Stimulated activated CD4-positive, alpha-beta T cell treated with anti-CD3 and anti-CD28 coated beads, Interleukin-12 subunit alpha, Interleukin-12 subunit beta, amount 100 ng/mL, for 24 hours (primary cell): ENCODE measurements at places on chromosomes 5 and 9.

DNA sequence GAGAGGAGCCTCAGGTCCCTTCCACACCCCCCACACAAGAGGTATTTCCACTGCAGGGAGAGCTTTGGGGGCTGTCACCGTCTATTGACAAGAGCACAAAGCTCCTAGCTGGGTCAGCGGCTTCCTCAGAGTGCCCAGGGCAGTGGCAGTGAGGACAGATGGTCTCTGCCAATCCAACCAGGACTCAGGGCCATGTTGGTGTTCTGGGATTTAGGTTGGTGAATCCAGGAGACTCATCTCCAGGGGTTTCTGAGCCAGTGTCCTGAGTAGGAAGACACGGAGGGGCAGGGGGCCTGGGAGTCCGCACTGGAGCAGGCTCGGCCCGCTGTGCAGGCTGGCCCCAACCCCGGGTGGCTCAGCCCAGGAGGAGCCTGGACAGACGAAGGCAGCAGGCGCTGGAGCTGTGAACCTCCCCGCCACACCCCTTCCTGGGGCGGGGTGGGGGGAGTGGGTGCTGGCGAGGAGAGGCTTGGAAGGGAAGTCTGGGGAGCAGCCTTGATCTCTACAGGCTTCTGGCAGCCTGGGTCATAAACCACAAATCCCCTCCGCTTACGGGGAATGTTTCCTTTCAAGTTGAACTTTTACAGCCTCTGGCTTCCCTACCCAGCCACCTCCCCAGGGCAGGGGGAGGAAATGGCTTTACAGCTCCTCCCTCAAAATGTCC, 19.6 kb downstream of the CRB2 start:
- no peak for DNase-seq

DNA sequence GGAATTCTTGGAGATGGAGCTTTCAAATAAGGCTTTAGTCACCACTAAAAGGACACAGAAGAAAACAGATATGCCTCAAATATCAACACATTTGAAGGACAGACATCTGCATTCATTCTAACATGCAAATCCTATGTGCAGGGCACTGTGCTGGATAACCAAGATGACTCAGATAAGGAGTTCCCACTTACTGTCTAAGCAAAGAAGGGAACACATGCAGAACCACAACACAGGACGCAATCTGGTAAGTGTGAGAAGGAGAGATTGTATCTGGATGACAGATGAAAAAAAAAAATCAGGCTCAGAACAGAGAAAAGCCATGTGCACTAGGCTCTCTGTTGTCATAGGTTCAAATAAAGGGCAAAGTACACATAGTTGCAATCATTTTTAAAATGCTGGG, 42.5 kb downstream of the ELAVL2 start:
- DNase-seq = no peak

DNA sequence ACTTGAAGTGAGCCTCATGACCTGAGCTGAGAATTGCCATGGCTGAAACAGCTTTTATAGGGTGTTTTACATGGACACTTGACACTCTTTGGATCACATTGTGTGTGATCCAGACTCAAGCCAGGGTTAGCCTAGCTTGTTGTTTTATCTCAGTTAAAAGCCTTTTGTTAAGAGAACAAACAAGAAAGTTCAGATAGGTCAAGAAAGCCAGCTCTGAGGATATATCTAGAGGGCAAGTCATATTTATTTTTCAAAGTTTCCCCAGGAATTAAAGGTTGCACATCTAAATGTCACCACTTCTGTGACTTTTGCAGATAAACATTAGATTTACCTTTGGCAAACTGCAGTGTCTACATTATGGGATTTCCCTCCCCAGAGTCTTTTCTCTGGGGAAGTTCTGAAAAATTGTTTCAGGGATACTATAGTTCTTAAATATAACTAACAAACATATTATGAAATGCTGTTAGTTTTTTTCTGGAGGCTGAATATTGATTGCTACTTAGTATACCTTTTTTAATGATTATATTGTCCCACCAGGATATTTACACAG, 134.5 kb downstream of the C9orf152 start:
- DNase-seq = no peak

- DNase-seq = no peak
These were observed 21.8 kb downstream of the SLC35D2 start for GRCh38 chr9:96361668-96362067.

- no peak for DNase-seq
These were observed 52.8 kb upstream of the RPL26L1 start for GRCh38 chr5:172906436-172906835.

DNA sequence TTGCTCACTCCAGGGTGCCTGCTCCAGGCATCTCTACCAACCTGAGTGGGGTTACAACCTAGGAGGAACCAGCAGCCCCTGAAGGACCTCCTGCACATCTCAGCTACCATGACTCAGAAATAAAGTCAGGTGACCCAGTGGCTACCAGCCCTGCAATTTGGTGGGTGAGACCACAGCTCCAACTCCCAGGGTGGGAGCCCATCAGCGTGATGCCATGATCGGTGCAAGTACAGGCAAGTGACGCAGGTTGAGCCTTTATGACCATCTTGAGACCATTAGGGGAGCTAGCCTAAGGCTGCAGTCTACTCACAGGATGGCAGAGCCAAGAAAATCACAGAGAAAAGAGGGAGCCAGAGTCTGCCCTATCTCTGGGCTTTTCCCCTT, 8.6 kb downstream of the SEPTIN8 start:
- DNase-seq = no peak

GRCh38 chr5:13993926-13994325, 49.4 kb upstream of the DNAH5 start:
- no peak for DNase-seq

DNA sequence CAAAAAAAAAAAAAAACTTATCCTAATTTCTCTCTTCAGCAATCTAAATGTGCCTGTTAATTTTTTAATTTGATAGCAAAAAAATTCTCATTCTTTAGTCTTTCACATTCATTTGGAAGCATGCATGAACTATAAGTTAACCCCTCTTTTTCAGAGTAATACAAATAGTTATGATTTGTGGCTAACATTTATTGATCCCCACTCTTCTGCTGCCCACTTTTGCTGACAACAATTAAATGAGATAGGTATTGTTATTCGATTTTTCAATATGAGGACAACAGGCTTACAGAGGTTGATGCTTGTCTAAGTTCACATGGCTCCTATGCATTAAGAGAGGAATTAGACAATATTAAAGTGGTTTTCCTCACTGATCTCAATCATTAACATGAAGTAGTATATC, 2.9 kb upstream of the NR3C1 start:
- no peak for DNase-seq

DNA sequence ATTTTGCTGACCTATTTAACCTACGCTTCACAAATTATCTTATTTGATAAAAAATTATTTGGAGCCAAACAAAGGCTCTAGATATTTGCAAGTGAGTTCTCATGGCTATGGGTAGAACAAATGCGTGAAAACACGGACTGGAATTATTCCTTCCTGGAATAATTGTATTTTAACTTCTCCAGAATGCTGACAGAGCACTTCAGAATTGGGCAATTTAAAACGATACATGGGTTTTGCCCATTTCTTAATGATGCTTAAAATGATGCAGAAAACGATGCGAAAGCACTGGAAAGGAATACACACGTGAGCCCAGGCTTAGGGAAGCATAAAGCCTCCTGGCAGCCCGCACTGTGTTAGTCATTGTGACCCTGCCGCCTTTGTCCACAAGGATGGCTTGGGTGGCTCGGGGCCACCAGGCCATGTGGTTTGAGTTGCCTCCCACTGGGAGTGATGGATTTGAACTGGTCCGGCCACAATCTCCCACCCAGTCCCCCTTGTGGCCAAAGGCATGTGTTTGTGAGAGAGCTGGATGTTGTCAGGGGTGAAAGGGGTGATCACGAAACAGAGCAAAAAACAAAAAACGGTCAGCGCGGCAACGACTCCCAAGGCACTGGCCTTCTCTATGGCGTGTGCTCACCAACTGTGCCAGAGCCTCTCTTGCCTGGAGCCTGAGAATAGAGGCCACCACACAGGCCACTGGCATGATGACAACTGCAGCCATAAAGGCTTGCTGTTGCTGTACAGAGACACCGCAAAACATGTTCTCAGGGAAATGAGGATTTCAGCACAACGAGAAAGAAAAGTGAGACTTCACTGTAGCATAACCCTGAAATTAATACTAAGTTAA, 234.2 kb upstream of the ADAMTS16 start:
- no peak for DNase-seq

GRCh38 chr9:9538356-9538755, 1074.4 kb downstream of the PTPRD start:
- DNase-seq = no peak

DNA sequence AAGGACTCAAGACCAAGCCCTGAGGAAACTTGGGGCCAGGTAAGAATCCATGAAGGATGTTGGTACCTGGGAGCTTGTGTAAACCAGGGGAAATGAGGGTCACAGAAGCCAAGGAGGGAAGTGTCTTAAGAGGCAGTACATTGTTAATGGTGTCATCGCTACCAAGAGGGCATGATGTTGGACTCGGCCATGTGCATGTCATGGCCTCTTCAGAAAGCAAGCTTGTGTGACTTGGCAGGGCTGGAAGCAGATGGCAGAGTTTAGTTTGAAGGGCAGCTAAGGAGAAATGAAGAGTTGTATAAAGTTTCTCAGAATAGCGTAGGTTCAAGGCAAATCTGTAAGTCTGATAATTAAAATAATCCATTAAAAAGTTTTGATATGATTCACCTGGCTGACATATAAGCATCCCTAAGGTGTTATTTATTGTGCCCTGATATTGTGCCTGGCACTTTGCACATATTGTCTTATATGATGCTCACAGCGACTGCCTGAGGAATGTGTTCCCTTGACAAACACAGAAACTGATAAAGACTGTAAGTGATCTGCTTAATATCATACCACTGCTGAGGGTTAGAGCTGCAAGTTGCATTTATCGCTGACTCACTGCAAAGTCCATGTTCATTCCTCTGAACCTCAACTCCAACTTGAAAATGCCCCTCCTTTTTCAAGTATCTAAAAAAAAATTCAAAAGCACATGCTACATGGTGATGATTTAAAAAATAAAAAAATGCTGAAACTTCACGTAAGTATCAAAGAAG, 81.3 kb upstream of the PTPN3 start:
- DNase-seq = no peak

- DNase-seq = no peak
These were observed 15.9 kb upstream of the RPL26L1 start for GRCh38 chr5:172943283-172943841.

- DNase-seq = no peak
These were observed 16.3 kb upstream of the LAMC3 start for GRCh38 chr9:130992682-130993032.

DNA sequence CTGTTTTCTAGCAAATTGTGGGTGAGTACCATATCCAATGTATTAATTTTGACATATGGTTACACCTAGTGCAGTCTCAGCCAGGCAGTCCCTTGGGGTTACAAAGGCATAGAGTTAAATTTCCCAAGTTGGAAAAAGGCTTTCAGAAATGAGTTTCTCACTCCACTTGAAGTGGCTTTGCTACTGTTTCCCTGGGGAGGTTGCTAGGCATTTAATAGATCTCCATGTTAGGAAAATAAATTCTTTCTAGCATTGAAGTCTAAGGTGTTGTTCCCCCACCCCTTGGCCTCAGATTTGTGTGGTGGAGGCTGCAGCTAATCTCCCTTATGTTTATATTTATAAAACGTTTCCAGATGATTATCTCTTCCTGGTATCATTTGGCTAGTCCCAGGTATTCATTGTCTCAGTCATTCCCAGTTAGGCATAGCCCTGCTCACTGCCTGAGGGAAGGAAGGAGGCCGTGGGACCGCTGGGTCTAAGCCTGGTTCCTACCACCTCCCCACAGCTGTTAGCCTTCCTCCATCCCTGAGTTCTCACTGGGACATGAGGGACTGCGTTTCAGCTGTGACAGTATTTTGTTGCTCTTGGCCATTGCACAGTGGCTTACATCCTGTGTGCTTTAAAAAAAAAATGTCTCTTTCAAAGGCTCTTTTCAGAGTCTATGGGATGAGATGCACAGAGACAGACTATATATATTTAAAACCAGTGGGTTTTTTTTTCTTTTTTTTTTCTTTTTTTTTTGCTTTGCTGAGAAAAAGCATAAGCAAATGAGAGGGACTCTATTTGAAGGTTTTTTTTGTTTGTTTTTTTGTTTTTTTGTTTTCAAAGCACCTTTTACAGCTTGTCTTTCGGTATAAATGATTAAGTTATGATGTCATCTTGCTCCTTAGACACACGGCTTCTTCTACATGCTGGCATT, 121.5 kb downstream of the MAST4 start:
- no peak for DNase-seq

DNA sequence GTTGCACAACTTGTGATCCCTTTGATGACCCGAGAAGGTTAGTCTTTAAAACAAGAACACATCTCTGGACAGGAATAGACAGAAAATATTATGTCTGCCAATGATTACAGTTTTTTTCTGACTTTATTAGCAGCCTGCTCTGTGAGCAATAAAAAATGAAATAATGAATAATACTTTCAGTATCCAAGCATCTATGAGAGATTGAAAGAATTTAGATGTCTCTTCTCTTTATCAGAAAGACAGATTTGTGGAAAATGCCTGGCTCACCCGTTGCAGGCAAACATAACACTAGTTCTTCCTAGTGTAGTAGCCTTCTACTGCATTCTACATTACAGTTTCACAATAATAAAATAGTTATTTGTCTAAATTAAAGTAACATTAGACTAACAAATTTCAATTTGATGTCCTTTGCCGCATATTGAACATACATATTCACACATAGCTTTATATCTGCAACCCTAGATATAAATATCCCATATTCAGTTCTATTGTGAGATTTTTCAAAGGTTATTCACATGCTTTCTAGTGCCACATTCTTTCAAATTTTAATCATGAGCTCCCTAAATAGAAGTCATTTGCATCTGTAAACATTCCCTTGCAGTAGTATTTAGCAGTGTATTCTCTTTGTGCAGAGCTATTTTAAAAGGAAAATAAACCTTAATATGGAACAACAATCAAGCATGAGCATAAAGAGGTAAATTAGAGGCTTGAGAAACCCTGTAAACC, 267.3 kb downstream of the EFNA5 start:
- no peak for DNase-seq

GRCh38 chr9:84486663-84487062, 146.1 kb upstream of the SLC28A3 start:
- DNase-seq = no peak

GRCh38 chr5:163889369-163889768, 383.9 kb downstream of the MAT2B start:
- no peak for DNase-seq

DNA sequence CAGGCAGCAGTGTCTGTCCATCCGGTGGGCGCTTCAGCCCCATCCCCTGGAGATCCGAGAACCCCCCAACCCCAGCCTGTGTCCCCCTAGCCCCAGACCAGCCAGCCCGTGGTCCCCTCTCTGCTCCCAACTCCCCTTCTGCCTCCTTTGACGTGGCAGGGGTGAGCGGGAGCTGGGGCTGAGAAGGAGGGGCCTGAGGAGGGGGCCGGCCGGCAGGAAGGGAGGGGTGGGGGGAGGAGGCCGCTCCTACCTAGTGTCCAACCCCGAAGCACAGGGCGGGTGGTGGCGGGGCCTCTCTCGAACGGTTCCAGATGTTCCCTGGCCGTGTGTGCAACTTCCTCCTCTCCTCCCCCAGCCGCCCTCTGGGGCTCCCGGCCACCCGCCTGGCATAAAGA, 31.0 kb downstream of the GOLGA2 start:
- DNase-seq = no peak

GRCh38 chr5:53246042-53246836, 136.7 kb upstream of the MOCS2 start:
- no peak for DNase-seq
